ENCODE measurements at places on chromosomes 2 and 18.

GRCh38 chr2:227472265-227473121, 537 bp downstream of the AGFG1 start:
- no peak for DNase-seq

DNA sequence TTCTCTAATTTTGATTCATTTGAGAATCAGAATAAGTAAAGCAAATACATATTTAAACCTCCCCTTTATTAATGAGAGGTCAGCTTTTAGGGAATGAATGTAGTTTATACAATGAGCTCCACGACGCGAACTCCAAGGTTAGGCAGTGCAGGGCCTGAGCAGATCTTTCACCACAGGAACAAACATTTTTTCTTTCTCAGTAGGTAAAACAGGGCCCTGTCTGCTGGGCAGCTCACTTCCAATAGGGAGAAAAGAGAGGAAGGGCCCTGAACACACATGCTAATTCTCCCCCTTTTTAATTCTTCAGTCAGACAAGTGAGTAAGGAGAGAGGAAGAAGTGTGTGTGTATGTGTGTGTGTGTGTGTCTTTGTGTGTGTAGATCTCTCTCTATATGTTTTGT, 682.4 kb upstream of the TMEFF2 start:
- DNase-seq, result no peak

DNA sequence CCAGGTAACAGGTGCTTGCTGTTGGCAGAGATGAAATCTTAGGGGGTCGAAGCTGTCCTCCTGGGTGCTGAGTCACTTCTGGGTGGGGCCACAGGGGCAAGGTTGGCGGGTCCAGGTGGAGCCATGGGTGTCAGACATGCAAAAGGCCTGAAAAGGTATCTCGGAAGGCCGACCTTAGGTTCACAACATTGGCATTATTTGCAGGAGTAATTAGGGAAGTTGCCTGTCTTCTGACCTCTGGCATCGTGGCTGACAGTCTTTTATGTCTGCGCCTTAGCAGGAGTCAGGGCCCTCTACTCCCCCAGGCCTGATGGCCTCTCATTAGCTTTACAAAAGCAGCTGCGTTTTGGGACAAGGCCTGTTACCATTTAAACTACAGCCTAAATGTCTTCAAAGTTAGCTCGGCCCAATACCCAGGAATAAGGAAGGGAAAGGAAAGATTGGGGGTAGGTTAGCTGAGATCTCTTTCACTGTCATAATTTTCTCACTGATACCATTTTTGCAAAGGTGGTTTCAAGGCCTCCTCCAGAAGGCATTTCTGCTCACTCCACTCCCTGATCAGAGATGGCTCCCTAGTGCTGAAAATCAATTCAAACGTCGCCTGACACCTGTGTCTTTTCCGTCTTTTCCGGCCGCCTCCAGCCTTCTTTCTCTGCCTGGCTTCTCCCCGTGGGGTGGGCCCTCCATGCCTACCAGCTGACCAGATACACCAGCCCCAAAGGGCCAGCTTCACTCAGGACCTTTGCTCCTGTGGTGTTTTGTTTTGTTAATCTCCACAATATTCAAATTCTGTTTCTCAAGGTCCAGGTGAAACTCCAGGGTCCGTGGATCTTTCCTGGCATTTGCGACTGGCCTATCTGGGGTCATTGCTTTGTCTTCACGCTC, 90.8 kb downstream of the RHOB start:
- no peak for DNase-seq

GRCh38 chr2:221610675-221611074, 38.6 kb upstream of the EPHA4 start:
- no peak for DNase-seq

DNA sequence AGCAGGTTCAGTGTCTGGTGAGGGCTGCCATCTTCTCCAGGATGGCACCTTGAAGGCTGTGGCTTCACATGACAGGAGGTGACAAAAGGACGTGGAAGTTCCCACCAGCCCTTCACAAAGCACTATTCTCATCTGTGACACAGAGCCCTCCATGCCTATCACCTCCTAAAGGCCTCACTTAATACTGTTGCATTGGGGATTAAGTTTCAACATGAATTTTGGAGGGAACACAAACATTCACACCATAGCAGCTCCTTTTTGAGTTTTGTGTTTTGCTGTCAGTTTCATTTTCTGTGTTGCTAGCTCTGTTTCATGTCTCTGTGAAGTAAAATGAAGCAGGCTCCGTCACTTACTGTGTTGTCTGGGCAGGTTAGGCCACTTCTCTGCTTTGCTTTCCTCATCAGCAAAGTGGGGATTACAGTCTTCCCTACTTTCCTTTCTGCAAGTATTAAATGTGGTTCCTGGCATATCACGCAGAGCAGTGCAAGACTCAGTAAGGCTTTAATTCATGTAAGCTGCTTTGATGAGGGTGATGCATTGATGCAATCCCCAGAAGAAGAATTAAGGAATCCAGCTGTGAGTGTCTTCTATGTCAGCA, 31.6 kb downstream of the LIMS1 start:
- no peak for DNase-seq

GRCh38 chr2:234676109-234676782, 179.4 kb upstream of the ARL4C start:
- peak; percentile 75 for DNase-seq

GRCh38 chr18:55403421-55403949, 184.5 kb downstream of the TCF4 start:
- no peak for DNase-seq

- no peak for DNase-seq
These were observed 13.0 kb upstream of the ARHGAP25 start for GRCh38 chr2:68721482-68722101.

GRCh38 chr2:120552079-120552478, 183.6 kb upstream of the GLI2 start:
- DNase-seq, result no peak

DNA sequence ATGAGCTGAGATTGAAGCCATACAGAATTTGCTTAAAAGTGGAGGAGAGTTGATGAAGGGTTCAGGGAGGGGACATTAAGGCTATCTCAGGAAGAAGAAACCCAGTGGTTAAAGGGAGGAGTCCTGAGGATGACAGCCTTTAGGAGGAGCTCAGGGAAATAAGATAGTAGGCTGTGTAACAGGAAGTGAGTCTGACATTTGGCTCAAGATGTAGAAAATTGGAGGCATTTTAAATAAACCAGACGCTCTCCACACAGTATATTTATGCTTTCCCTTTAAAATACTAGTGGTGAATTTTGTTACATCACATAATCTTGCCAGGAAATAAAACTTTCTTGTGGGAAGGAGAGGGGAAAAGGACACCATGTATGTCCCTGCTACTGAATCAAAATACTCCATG, 11.6 kb downstream of the KCNH7 start:
- DNase-seq, result no peak

DNA sequence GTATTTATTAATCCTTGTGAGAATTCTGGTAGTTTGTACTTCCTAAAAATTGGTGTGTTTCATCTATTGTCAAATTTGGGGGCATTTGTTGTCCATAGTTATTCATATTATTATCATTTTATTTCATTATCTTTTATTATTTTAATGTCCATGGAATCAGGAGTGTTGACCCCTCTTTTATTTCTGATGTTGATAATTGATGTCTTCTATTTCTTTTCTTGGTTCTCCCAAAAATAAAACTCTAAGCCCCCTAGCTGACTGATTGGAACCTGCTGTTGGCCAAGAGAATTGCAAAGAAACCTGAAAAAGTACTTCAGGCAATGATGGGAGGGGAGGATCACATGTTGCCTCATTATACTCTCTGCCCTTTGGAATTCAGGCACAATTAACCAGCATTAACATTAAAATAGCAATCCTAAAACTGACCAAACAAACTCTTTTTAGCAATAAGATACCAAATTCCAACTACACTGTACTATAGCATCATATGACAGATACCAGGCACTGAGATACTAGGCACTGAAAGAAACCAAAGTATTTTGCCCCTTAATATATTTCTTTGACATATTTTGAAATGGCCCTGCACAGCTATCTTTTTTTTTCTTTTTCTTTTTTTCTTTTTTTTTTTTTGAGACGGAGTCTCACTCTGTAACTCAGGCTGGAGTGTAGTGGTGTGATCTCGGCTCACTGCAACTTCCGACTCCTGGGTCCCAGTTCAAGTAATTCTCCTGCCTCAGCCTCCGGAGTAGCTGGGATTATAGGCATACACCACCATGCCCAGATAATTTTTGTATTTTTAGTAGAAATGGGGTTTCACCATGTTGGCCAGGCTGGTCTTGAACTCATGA, 1097.2 kb upstream of the CNTNAP5 start:
- no peak for DNase-seq

DNA sequence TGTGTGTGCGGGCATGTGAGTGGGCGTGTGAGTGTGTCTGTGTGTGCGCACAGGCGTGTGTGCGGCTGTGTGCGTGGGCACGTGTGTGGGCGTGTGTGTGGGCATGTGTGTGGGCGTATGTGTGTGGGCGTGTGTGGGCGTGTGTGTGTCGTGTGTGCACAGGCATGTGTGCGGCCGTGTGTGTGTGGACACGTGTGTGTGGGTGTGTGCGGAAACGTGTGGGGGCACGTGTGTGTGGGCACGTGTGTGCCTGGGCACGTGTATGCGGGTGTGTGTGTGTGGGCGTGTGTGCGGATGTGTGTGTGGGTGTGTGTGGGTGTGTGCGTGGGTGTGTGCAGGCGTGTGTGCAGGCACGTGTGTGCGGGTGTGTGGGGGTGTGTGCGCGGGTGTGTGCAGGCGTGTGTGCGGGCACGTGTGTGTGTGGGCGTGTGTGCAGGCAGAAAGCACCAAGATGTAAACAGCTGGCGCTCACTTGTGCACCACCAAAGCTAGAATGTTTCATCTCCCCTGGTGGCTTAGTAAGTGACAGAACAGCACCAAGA, 31.2 kb upstream of the ALKAL2 start:
- DNase-seq, result no peak

DNA sequence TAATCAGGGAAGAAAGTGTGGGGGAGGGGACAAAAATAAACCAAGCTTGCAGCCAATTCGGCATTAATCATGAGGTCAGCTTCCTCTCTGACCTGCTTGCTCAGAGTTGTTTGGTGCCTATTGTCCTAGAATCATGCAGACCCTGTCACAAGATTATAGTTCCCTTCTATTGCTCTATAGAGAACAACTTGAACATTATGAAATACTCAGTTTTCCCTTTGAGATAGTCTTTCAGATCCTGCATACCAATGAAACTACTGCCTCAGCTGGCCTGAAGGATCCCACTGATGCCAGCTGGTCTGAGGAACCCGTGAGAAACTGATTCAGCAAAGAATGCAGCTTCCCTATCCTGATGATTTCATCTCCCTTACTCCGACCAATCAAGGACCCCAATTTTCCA, 955 bp upstream of the BBS5 start:
- DNase-seq, result no peak

- DNase-seq, result no peak
These were observed 1.1 kb downstream of the SERPINB2 start for GRCh38 chr18:63888470-63889190.

- DNase-seq, result no peak
These were observed 1624.2 kb downstream of the LRP1B start for GRCh38 chr2:140506606-140507005.

- no peak for DNase-seq
These were observed 49.2 kb upstream of the TAF1B start for GRCh38 chr2:9793918-9794717.

DNA sequence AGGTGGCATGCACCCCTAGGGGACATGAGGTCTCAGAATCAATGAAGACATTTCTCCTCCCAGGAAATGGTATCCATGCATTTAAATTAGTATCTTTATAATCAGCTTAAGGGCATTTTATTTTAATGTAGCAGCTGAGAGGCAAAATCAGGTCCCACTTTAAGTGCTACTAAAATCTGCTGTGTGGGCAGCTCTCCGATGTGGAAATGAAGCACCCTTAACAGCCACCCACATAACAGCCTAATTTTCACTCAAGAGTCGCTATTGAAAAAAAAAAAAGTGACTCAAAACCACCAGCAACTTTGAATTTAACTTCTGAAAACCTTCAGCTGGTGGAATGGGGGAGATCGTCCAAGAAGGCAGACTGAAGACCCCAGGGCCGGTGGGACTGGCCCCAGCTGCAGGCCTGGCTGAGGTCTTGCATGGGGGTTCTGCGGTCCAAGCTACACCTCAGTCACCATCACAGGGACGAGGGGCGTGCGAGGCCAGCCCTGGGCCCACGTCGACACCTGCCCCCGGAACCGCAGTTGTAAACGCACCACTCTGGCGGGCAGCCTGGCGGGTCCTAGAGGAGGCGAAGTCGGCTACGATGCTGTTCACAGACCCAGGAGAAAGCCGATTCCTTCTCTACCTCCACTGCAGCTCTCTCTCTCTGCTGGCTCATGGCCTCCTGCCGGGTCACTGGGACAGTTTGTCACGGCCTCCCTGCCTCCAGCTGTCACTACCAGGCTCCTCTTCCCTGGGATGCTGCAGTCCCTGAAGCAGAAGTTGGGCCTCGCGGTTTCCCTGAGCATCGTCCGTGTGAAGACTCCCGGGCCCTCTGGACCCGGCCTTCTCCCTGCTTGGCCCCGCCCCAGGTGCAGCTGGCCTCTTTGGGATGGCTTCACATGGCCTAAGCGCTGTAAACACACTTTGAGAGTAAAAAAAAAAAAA, 111.9 kb downstream of the KCNF1 start:
- no peak for DNase-seq

GRCh38 chr18:11154368-11154989, 5.1 kb upstream of the PIEZO2 start:
- DNase-seq, result peak; percentile 49

DNA sequence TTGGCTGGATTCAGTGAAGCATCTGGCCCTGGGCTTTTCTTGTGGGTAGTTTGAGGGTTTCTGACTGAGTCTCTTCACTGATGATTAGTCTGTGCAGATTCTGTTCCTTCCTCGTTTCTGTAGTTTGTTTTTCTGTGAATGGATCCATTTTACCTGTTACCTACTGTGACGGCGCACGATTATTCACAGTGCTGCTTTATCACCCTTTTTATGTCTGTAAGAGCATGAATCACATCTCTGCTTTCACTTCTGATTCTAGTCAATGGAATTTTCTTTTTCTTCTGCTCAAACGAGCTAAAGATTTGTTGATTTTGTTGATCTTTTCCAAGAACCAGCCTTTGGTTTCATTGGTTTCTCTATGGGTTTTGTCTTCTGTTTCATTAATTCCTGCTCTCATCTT, 60.8 kb downstream of the SLC66A2 start:
- no peak for DNase-seq

- no peak for DNase-seq
These were observed 17.1 kb downstream of the TMEM185B start for GRCh38 chr2:120206022-120206581.

- DNase-seq, result no peak
These were observed 47.8 kb upstream of the MAP4K3 start for GRCh38 chr2:39484620-39485495.

- DNase-seq, result no peak
These were observed 148.1 kb downstream of the SLC4A3 start for GRCh38 chr2:219775506-219775905.

GRCh38 chr2:232609607-232610006, 23.8 kb upstream of the EFHD1 start:
- no peak for DNase-seq

DNA sequence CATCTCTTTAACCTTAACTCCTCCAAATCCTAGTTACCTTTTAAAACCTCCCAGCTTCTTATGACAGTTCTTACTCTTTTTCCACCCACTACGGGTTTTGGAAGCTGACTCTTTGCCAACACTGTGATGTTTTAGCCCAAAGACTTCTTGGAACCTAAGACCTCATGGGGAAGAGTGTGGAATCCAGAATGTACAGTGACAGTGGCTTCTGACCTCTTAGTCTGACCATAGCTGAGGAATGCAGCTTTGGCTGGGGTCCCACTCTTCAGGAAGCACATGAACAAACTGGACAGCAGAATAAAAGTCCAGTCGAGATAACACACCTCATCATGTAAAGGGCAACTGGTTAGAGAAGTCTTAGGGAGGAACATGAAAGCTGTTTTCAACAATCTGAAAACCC, 161.1 kb upstream of the PKDCC start:
- DNase-seq, result no peak
